Activated naive CD8-positive, alpha-beta T cell treated with anti-CD3 and anti-CD28 coated beads for 36 hours (primary cell): ENCODE measurements at places on chromosomes 2 and 18. TPM values are rescaled to one million over a fixed set of nuclear protein-coding genes. Genes with fewer than 3 reads are reported as not detected.

Gene GATA6
- total RNA-seq, result not detected

Gene DCDC2C
- total RNA-seq, result not detected

Gene CPS1
- total RNA-seq, result 2.6 TPM

DNA sequence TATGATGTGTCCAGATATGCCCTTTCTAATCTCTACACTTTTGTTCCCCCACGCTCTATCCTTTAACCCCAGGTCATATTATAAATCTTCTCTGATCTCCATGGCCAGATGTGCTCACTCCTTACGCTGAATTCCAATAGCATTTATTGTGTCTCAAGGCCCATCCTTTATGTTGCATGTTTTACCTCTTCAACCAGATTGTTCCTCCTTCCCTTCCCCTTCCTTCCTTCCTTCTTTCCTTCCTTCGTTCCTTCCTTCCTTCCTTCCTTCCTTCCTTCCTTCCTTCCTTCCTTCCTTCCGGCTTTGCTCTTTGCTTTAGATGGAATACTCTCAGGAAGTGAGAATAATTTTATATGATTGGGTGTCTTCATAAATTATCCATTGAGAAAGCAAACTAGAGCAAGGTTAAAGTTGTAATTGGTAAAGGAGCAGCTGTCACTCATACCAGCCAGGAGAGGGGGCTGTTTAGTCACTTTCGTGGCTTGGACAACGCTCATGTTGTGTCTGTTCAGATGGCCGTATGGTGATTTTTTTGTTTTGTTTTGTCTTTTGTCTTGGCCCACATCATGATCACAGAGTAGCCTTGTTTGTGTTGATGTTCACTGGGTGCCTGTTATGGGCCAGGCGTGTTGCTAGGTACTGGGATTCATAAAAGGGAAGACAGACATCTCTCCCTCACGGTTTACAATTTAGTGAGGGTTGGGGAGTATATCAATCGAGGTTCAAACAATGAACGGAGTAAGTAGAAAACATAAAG lies 68.0 kb downstream of the DAW1 start:
- no peak overlapping the region for H3K4me3 ChIP-seq
- no peak for DNase-seq
- H3K4me1 ChIP-seq, result no peaks in the 10 kb centered on the region
- H3K36me3 ChIP-seq, result no peaks in the 10 kb centered on the region
- no peak overlapping the region for H3K27ac ChIP-seq
- H3K27me3 ChIP-seq, result peaks cover 4% of the 10 kb centered on the region

DNA sequence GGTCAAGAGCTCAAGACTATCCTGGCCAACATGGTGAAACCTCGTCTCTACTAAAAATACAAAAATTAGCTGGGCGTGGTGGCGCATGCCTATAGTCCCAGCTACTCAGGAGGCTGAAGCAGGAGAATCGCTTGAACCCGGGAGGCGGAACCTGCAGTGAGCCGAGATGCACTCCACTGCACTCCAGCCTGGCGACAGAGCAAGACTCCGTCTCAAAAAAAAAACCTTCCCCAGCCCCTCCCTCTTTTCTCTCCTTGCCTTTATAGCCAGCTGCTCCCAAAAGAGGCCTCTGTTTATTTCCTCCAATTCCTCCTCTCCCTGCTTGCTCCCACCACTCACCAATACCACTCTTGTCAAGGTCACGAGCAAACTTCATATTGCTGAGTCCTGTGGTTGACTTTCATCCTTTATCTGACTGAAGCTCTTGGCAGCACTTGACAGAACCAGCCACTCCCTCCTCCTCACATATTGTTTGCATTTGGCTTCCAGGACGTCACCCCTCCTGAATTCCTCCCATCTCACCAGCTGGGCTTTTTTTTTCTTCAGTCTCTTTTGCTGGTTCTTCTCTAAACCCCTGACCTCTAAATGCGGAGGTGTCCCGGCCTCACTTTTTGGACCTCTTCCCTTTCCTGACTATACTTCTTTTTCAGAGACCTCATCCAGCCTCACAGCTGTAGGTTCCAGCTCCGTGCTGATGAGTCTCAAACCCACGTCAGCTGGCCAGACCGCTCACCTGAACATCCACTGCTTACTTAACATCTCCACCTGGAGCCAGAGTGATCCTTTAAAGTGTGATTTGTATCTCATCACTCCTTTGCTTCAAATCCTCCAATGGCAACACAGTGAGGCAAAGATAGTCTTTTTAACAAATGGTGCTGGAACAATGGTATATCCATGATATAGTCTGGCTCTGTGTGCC lies 84.6 kb upstream of the CAB39 start:
- no peak overlapping the region for H3K4me3 ChIP-seq
- H3K27ac ChIP-seq, result no peak overlapping the region
- H3K36me3 ChIP-seq, result no peaks in the 10 kb centered on the region
- H3K27me3 ChIP-seq, result no peaks in the 10 kb centered on the region
- H3K4me1 ChIP-seq, result peaks cover 19% of the 10 kb centered on the region

DNA sequence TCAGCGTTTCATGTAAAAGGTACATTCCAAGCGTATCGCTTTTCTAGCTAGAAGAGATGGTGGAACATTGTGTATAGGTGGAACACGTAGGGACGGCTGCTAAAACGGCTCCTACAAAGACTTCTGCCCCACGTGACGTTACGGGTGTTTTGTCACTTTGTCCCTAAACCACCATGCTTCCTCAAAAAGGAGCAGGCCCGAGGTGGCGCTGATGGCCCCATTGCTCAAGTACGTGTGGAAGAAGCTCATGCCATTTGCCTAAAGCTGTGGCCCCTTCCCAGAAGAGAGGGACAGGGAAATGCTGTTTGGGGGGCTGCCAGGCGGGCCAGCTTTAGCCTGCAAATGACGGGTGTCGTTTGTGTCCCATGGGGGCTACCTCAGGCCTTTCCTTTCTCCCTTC lies 72.7 kb downstream of the TMEM247 start:
- H3K27me3 ChIP-seq, result no peaks in the 10 kb centered on the region
- no peak overlapping the region for H3K4me3 ChIP-seq
- no peak overlapping the region for H3K27ac ChIP-seq
- peaks cover 41% of the 10 kb centered on the region for H3K4me1 ChIP-seq

DNA sequence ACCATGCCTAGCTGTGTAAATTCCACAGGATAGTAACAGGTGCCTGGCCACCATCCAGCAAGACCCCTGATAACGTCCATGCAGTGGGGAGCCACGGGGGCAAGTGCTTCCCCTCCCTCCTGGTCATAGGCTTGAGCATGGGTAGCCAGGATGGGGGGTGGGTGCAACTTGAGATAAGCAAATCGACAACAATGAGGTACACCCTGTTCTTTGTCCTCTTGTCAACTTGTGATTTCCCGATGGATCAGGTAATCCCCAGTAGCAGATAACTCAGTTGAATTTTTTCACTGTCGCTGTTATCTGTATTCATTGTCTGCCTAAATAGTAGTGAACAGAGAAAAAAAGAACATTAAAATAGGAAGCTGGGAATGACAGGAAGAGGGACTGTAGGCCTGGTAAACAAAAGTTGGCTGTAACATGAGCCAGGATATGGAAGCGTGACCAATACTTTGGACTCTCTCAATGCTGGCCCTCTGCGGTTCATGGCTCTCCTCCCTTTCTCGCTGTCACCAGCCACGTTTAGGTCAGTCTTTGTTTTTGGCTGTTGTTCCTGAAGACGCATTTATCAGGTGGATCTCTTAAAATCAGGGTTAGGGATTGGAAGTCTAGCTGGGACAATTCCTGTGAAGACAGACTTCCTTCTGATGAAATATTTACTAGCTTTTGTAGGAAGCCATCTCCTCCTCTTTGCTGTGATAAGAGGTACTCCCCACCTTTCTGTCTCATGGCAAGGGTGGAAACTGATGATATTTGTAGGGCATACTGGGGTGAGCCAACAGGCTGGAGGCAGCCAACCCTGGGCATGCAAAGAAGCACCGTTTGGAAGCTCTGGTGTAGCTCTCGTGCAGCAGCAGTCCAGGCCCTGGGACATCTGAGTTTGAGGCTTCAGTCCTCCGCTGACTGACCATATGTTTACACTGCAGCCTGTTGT lies 42.4 kb downstream of the TCF7L1 start:
- H3K27me3 ChIP-seq, result peaks cover 4% of the 10 kb centered on the region
- H3K4me3 ChIP-seq, result no peak overlapping the region
- no peak overlapping the region for H3K27ac ChIP-seq
- H3K4me1 ChIP-seq, result no peaks in the 10 kb centered on the region
- no peak for DNase-seq
- H3K36me3 ChIP-seq, result no peaks in the 10 kb centered on the region

DNA sequence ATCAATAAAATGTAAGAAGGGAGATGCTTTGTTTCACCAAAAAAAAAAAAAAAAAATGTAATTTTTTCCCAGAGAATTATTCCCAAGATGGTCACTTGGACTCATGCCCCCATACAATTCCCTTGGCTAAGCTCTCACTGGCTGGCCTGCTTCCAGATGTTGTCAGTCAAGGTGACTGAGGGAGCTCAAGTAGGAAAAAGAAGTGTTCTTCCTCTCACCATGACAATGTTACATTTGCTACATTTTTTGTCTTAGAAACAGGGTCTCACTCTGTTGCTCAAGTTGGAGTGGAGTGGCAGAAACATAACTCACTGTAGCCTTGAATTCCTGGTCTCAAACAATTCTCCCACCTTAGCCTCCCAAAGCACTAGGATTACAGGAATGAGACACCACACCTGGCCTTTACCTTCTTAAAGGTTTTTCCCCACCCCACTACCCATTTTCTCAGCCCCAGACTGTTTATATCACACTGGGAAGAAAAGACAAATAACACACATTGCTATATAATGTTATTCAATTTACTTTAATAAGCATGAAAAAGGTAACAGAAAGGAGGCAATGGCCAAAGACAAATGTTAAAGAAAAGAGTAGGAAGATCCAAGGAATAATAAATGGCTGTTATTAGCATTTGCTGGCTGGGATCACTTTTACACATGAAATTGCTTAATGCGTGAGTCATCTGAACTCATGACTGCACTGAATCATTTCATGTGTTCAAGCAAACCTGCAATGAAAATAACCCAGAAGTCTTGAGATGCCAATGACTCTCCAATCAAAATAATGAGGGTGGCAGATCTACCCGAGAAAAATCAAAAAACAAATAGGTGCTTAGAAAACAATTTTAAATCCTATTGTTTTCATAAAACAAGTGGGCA lies 45.2 kb downstream of the ACVR1 start:
- H3K27ac ChIP-seq, result no peak overlapping the region
- H3K27me3 ChIP-seq, result no peaks in the 10 kb centered on the region
- H3K36me3 ChIP-seq, result peaks cover 6% of the 10 kb centered on the region
- no peak for DNase-seq
- H3K4me1 ChIP-seq, result peaks cover 14% of the 10 kb centered on the region

DNA sequence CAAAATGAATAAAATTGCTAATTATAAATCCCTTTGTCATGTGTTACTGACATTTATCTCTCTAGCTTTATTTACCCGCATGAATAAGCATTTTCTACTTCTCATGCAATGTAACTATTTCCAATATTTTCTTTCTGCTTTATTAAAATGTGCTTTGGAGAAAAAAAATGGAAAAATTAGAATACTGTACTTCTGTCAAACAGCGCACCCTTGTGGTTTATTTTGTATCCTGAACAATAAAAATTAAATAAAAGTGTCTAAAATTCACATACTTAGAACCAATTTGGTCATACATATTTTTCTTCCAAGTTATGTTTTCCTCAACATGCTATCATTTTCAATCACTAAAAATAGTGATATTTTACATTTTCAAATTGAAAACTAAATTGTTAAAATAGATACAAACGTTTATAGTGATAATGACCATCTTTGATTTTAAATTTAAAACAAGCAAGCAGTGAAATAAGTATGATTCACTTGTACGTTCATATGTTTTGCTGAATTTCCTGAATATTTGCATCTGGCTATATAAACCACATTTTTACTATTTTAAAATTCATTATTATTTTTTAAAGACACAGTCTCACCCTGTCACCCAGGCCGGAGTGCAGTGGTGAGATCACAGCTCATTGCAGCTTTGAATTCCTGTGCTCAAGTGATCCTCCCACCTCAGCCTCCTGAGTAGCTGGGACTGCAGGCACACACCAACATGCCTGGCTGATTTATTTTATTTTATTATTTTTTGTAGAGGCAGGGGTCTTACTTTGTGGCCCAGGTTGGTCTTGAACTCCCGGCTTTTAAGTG lies 95.9 kb upstream of the GRB14 start:
- no peak overlapping the region for H3K27ac ChIP-seq
- no peak for DNase-seq
- H3K36me3 ChIP-seq, result no peaks in the 10 kb centered on the region
- no peaks in the 10 kb centered on the region for H3K27me3 ChIP-seq

DNA sequence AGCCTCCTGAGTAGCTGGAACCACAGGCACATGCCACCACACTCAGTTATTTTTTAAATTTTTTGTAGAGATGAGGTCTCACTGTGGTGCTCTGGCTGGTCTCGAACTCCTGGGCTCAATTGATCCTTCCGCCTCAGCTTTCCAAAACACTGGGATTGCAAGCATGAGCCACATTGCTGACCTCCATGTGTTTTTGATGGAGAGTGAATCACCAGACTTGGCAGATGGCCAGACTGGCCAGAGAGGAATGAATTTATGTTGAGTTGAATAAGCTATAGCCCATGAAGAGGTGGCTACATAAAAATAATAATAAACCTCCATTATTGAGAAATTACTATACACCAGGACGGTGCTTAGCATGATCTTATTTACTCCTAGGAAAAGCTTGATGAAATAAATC lies 91.5 kb downstream of the MREG start:
- no peak for DNase-seq
- H3K4me1 ChIP-seq, result no peaks in the 10 kb centered on the region
- H3K4me3 ChIP-seq, result no peak overlapping the region
- peaks cover 5% of the 10 kb centered on the region for H3K27me3 ChIP-seq

- H3K27me3 ChIP-seq, result peaks cover 15% of the 10 kb centered on the region
- no peaks in the 10 kb centered on the region for H3K36me3 ChIP-seq
- peaks cover 12% of the 10 kb centered on the region for H3K4me1 ChIP-seq
- H3K4me3 ChIP-seq, result no peak overlapping the region
These were observed 193.9 kb downstream of the BCL11A start for GRCh38 chr2:60359569-60359968.

- H3K36me3 ChIP-seq, result peaks cover 8% of the 10 kb centered on the region
- no peaks in the 10 kb centered on the region for H3K4me1 ChIP-seq
- H3K27ac ChIP-seq, result no peak overlapping the region
- no peaks in the 10 kb centered on the region for H3K27me3 ChIP-seq
- no peak overlapping the region for H3K4me3 ChIP-seq
- no peak for DNase-seq
These were observed 114.3 kb upstream of the MCFD2 start for GRCh38 chr2:47029737-47030524.

- H3K4me3 ChIP-seq, result no peak overlapping the region
- no peak overlapping the region for H3K27ac ChIP-seq
- peaks cover 8% of the 10 kb centered on the region for H3K4me1 ChIP-seq
- peaks cover 24% of the 10 kb centered on the region for H3K36me3 ChIP-seq
- H3K27me3 ChIP-seq, result no peaks in the 10 kb centered on the region
These were observed 50.2 kb downstream of the TTC21B start for GRCh38 chr2:165903406-165903805.
